Urinary bladder (tissue), 4 donors: ENCODE measurements at places on chromosomes 12 and 14. TPM values are rescaled to one million over a fixed set of nuclear protein-coding genes. Genes with fewer than 3 reads are reported as not detected.

Gene MYH6
- polyA plus RNA-seq: not detected

Gene PLCZ1
- not detected for polyA plus RNA-seq

Gene FSCB
- not detected for polyA plus RNA-seq

Gene GAPDH
- 3,231 TPM for polyA plus RNA-seq

Gene CDCA4
- polyA plus RNA-seq: 9.4 TPM

Gene JAG2
- polyA plus RNA-seq: 22.4 TPM

Gene ARF3
- polyA plus RNA-seq: 78.6 TPM

Gene FGF23
- not detected for polyA plus RNA-seq

Gene KLRC4
- polyA plus RNA-seq: 0.23 TPM

Gene TSPAN11
- 4.1 TPM for polyA plus RNA-seq

Gene TAMALIN
- 51.8 TPM for polyA plus RNA-seq

Gene RARG
- 30.5 TPM for polyA plus RNA-seq

Gene B4GALNT3
- polyA plus RNA-seq: 1.3 TPM

Gene ZNF705A
- polyA plus RNA-seq: not detected

Gene LHX5
- polyA plus RNA-seq: not detected

Gene DIO3
- 14.1 TPM for polyA plus RNA-seq

Gene CPNE8
- 10.1 TPM for polyA plus RNA-seq

Gene NUAK1
- 7.0 TPM for polyA plus RNA-seq

Gene LRRC10
- polyA plus RNA-seq: not detected

Gene ZNF605
- polyA plus RNA-seq: 4.4 TPM

Gene MYRFL
- not detected for polyA plus RNA-seq

Gene INHBC
- polyA plus RNA-seq: 0.05 TPM

Gene SLC17A8
- 0.05 TPM for polyA plus RNA-seq

Gene TRPV4
- polyA plus RNA-seq: 1.2 TPM

Gene HOXC13
- 0.19 TPM for polyA plus RNA-seq

Gene KRT4
- polyA plus RNA-seq: not detected

Gene KLRC2
- polyA plus RNA-seq: 0.20 TPM

Gene NINJ2
- 6.9 TPM for polyA plus RNA-seq

Gene GDF3
- 0.20 TPM for polyA plus RNA-seq
